ENCODE measurements at places on chromosomes 2 and 18.

DNA sequence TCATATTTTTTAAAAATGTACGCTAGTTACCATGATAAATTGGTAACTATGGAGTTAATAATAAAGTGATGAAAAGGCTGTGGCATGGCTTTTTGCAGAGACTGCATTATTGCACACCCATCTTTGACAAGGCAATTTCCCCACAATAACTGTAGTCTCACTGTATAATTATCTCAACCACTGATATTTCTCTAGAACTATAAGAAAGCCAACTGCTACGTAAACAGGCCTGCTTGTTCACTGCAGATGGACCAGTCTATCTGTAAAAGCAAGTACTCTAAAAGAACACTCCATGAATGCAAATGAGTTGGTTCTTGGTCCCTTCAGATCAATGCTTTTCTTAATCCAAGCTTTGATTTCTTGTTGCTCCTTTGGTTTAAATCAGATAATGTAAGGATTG lies 218.7 kb downstream of the RBM43 start:
- H3K4me3 ChIP-seq: no peak overlapping the region
- H3K4me1 ChIP-seq: no peaks in the 10 kb centered on the region
- H3K27ac ChIP-seq: no peak overlapping the region
- H3K36me3 ChIP-seq: no peaks in the 10 kb centered on the region
- DNase-seq: no peak

DNA sequence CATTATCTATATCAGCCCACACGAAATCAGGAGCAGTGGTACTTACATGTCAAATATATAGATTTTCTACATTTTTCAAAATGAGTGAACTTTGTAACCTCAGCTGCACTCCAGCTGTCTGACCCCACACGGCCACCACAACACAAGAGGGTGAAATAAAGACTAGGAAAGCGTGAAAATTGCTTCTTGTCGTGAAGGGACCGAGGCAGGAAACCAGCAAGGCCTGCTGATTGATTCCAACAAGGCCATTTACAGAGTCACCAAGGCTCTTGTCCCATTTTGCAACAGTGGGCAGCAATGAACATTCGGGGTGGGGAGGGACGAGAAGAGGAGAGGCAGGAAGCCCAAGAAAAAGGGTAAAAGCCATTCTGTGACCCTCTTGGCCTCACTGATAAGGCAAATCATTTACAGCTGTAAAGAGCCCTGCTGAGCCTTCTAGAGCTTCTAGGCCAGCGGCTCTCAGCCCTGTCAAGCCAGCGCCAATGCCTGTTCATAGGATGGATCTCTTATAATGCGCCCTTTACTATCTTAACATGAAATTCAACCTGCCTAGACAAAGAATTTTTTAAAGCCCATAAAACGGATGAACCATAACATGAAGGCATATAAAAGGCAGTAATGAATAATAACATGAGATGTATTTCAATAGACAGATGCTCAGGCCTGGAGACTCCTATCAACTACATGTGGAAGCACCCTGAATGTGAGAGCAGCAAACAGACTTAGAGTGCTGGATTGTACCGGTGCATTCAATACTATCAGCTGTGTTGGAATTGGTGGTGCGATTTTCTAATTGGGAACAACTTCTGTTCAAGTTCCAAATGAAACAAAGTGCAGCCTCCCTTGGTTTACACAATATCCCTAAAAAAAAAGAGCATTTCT lies 269.0 kb downstream of the CDCA7 start:
- DNase-seq: no peak
- H3K4me1 ChIP-seq: no peaks in the 10 kb centered on the region
- no peaks in the 10 kb centered on the region for H3K36me3 ChIP-seq
- H3K27ac ChIP-seq: no peak overlapping the region
- H3K27me3 ChIP-seq: no peaks in the 10 kb centered on the region
- no peak overlapping the region for H3K4me3 ChIP-seq

DNA sequence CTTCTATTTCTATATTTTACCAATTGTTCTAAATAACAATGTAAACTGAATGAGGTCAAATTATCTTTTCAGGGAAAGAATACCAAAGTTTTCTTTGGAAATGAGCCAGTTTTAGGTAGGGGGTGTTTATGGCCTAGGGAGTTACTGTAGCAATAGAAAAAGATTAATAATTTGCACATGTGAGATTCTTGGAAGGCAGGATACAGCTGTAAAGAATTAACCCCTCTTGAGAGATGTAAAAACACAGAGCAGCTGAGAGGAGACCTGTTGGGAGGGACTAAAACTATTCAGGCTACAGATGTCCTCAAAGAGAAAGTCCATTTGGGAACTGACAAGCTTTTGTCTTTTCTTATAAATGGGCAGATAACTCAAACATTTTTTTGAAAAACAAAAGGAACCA lies 182.2 kb downstream of the FIGN start:
- H3K27ac ChIP-seq: no peak overlapping the region
- no peak for DNase-seq
- no peaks in the 10 kb centered on the region for H3K36me3 ChIP-seq
- H3K27me3 ChIP-seq: no peaks in the 10 kb centered on the region

DNA sequence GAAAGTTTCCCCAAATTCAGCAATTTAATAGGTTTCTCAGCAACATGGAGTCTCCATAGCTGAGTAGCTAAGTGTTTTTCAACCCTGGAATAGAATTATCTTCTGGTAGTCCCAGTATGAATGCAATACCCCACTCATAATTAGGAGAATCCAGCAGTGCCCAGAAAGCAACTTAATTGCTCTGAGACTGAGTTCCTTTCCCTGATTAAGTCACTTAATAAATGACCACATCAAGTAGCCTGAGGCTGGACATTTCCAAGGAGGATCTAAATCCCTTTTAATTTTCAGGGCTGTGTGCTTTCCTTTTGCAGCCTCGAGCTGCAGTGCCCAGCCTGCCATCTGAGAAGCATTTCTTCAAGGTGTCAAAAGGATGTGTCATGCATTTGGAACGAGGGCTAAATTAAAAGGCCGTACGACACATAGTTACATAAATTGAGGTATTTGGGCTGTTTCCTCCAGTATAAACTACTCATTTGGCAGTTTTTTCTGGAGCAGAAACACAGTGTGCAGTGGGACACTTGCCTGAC lies 17.7 kb upstream of the SIX2 start:
- no peaks in the 10 kb centered on the region for H3K36me3 ChIP-seq
- H3K4me3 ChIP-seq: no peak overlapping the region
- H3K27ac ChIP-seq: no peak overlapping the region

- H3K27ac ChIP-seq: no peak overlapping the region
- H3K36me3 ChIP-seq: no peaks in the 10 kb centered on the region
- H3K4me1 ChIP-seq: no peaks in the 10 kb centered on the region
Measured at GRCh38 chr18:9209279-9209678, 72.7 kb downstream of the ANKRD12 start.

DNA sequence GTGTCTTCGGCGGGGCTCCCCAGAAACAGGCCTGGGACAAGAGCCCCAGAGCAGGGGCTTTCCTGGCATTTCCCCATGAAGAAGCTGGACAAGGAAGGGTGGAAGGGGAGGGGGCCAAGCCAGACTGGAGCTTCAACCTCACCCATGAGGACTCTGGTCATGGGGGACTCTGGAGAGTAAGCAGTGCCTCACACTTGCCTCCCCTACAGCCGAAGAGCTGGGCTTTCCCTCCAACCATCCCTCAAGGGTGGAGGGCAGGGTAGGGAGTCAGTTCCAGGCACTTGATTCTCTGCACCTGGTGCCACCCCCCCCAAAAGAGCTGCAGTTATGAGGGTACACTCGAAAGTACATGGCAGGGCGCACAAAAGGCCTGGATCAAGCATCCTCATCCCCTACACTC lies 246.6 kb downstream of the TFCP2L1 start:
- H3K36me3 ChIP-seq: no peaks in the 10 kb centered on the region
- H3K4me3 ChIP-seq: no peak overlapping the region
- DNase-seq: no peak

GRCh38 chr2:54866868-54867267 lies 143.4 kb downstream of the EML6 start:
- no peaks in the 10 kb centered on the region for H3K4me1 ChIP-seq
- no peak overlapping the region for H3K27ac ChIP-seq
- no peaks in the 10 kb centered on the region for H3K36me3 ChIP-seq
- H3K27me3 ChIP-seq: no peaks in the 10 kb centered on the region
- DNase-seq: no peak

DNA sequence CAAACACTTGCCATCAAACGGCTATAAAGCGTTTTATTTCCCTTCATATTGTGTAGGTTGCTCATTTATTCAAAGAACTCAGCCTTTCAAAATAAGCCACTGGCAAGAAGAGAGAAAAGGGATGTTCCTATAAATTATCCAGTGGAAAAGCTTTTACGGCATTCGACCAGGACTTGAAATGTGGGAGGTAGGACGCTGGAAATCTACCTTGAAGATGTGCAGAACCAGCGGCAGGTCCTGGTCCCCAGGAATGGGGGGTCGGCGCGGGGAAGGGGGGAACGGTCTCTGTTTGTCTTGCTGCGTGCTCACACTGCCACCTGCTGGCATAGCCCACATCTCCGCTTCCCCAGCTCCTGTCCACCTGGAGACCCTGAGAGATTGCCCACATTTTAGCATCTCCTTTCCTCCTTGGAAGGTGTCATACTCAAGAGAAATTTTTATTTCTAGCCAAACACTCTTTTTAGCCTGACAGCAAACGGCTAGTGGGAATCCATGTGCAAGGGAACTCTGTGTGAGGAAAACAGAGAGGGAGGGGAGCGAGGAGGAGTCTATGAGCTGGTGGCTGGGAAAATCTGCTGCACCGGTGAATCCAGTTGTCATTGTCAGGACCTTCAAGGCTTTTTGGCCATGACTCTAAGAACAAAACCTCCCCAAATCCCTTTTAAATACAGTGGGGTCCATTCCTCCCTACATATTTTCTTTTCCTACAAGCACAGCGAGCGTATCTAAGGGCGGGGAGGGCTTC lies 349.0 kb upstream of the PKDCC start:
- H3K27ac ChIP-seq: no peak overlapping the region
- H3K4me3 ChIP-seq: no peak overlapping the region
- peak; percentile 59 for DNase-seq
- no peaks in the 10 kb centered on the region for H3K36me3 ChIP-seq
- no peaks in the 10 kb centered on the region for H3K27me3 ChIP-seq

- H3K27ac ChIP-seq: no peak overlapping the region
- H3K4me1 ChIP-seq: no peaks in the 10 kb centered on the region
- no peak overlapping the region for H3K4me3 ChIP-seq
- H3K36me3 ChIP-seq: no peaks in the 10 kb centered on the region
- H3K27me3 ChIP-seq: no peaks in the 10 kb centered on the region
- DNase-seq: no peak
Measured at GRCh38 chr2:53512071-53512826, 255.4 kb upstream of the CHAC2 start.

DNA sequence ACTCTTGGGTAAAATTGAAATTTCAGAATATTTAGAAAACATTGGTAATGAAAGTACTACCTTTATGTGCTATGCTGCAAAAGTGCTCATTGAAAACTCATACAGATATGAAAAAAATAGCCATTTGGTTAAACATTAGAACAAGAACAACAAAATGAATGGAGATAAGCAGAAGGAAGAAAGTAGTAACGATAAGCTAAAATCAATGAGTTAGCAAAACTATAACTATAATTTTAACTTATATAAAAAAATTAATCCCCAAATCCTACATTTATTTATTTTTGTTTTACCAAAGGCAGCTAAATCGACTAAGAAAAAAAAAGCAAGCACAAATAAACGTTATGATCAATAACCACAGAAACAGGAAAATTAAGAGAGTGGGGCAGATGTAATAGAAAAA lies 99.2 kb downstream of the CERS6 start:
- H3K27ac ChIP-seq: no peak overlapping the region
- H3K4me1 ChIP-seq: no peaks in the 10 kb centered on the region
- H3K4me3 ChIP-seq: no peak overlapping the region
- no peaks in the 10 kb centered on the region for H3K27me3 ChIP-seq

GRCh38 chr2:152440460-152440859 lies 105.5 kb downstream of the FMNL2 start:
- DNase-seq: no peak
- H3K4me3 ChIP-seq: no peak overlapping the region
- H3K27ac ChIP-seq: peak overlapping the region; percentile 13
- H3K4me1 ChIP-seq: peaks cover 13% of the 10 kb centered on the region
- H3K27me3 ChIP-seq: no peaks in the 10 kb centered on the region
- H3K36me3 ChIP-seq: no peaks in the 10 kb centered on the region

DNA sequence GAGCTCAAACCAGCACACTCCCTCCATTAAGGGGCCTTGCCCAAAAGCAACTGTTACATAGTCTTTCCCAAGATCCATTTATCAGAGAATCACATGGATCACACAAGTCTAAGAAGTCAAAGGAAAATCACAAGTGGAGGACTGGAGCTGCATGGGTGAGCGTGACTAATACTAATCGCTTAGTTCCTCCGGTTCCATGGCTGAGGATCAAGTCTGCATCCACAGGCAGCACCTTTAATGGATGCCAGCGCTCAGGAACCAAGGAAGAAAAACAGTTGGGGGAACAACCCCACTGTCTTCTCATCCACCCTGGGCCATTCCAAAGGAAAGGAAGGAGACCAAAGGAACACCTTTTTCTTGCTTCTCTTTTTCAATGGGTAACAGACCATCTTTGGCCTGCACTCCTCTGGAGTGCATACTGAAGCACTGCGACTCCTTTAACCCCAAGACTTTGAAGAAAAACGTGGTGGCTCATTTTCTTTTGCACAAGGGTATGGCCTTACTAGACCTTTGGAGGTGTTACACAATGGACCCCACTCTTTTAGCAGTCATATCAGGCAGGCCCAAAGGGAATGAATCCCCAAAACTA lies 9.2 kb upstream of the WDR33 start:
- H3K36me3 ChIP-seq: no peaks in the 10 kb centered on the region
- no peak overlapping the region for H3K27ac ChIP-seq
- no peak overlapping the region for H3K4me3 ChIP-seq
- no peaks in the 10 kb centered on the region for H3K27me3 ChIP-seq

- no peak for DNase-seq
- H3K27me3 ChIP-seq: no peaks in the 10 kb centered on the region
- H3K36me3 ChIP-seq: no peaks in the 10 kb centered on the region
- no peak overlapping the region for H3K4me3 ChIP-seq
Measured at GRCh38 chr2:50974940-50975339, 57.0 kb downstream of the NRXN1 start.

DNA sequence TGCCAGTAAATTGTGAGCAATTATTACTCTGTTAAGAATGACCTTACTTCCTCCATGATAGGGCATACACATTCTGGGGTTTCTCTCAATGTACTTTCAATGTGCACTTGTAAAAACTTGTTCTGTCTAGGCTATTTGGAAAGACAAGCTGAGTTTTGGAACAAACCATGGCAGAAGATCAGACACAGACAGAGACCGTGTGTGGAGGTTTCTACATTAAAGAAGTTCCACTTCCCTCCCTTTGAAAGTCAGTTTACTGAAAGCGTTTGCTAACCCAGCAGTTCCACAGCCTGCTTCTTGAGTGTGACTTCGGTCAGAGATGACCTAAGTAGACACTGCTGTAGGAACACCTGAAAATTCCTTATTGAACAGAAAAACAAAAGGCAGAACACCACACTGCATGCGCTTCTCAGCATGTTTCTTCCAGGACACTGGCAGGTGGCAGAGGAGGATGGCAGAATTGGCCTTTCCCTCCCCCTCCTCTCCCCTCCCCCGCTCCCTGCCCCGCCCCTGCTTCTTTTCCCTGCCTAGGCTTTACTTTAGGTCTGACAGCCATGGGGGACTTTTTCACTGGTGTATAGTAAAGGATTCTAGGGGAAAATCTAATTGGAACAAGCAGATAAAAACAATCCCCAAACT lies 109.8 kb downstream of the NOL10 start:
- DNase-seq: no peak
- H3K27ac ChIP-seq: peak overlapping the region; percentile 49
- no peak overlapping the region for H3K4me3 ChIP-seq
- H3K4me1 ChIP-seq: peaks cover 15% of the 10 kb centered on the region

GRCh38 chr2:33240178-33240577 lies 236.3 kb upstream of the RASGRP3 start:
- peak overlapping the region; percentile 1 for H3K27ac ChIP-seq
- peak; percentile 51 for DNase-seq

- no peaks in the 10 kb centered on the region for H3K36me3 ChIP-seq
- H3K4me3 ChIP-seq: no peak overlapping the region
- H3K27me3 ChIP-seq: no peaks in the 10 kb centered on the region
- H3K27ac ChIP-seq: no peak overlapping the region
Measured at GRCh38 chr2:15687243-15687642, 95.6 kb downstream of the DDX1 start.

Data from hepatocyte (in vitro differentiated cells).